Hematopoietic multipotent progenitor cell treated with erythropoietin and hydrocortisone succinate and interleukin-3 and kit ligand, for 8 days (in vitro differentiated cells): ENCODE measurements at places on chromosomes 3 and 15.

- DNase-seq, result peak; percentile 2
Measured at GRCh38 chr3:163951397-163951987, 1126.8 kb downstream of the SI start.

GRCh38 chr3:183485093-183485492 is 56.7 kb upstream of the MCF2L2 start:
- no peak for DNase-seq

GRCh38 chr3:58388550-58389091 is 45.0 kb downstream of the PDHB start:
- DNase-seq, result no peak

DNA sequence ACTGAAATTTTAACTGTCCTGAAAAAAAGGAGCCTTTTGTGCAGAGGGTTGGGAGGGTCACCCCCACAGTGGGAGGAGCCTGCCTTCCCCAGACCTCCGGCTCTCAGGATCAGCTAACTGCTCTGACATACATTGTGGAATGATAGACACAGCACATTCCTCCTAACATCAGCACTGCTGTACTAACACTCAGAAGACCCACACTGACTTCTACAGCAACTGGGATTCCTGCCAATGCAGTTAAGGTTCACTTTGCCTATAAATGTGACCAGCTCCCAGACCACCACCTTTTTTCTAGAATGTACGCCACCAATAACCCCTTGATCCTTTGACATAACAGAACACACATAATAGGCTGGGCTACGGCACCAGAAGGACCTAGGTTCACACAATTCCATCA is 3.2 kb downstream of the CPEB1 start:
- DNase-seq, result no peak

DNA sequence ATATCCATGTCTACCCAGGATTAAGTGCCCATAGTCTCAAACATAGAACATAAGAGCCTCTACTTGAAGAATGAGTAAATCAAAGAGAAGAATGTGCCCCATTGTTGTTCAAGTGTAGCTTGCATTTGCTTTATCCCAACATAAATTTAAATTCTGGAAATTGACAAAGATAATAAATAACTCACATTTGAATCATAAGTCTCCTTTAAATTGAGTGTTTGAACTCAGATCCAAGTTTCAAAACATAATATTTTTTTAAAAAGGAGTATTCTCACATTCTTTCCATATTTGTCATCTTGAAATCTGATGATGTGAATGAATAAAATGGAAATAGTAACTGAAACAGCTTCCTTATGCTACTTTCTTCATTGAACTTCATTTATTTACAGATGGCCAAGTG is 135.2 kb downstream of the MECOM start:
- DNase-seq, result no peak

GRCh38 chr3:192482809-192483208 is 244.5 kb downstream of the FGF12 start:
- DNase-seq, result no peak

GRCh38 chr3:182829761-182830405 is 36.6 kb downstream of the ATP11B start:
- DNase-seq, result no peak

GRCh38 chr15:69524296-69524695 is 71.7 kb downstream of the RPLP1 start:
- DNase-seq, result no peak

GRCh38 chr3:35071772-35072171 is 567.6 kb upstream of the ARPP21 start:
- no peak for DNase-seq

- DNase-seq, result no peak
Measured at GRCh38 chr15:94494732-94495131, 263.4 kb downstream of the MCTP2 start.

- peak; percentile 57 for DNase-seq
Measured at GRCh38 chr3:18295171-18295920, 129.8 kb downstream of the SATB1 start.

- no peak for DNase-seq
Measured at GRCh38 chr3:140423146-140423545, 254.7 kb upstream of the TRIM42 start.

DNA sequence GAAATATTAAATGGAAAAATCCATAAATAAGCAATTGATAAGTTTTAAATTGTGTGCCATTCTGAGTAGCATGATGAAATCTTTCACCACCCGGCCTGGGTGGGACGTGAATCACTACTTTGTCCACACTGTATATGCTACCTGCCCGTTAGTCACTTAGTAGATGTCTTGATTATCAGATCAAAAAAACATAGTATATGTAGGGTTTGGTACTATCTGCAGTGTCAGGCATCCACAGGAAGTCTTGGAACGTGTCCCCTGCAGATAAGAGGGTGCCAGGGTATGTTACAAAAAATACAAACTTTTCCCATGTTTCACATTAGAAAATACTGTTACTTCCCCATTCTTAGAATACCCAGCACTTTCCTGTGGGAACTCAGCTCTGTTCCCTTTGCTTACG is 35.2 kb downstream of the FAM81A start:
- DNase-seq, result peak; percentile 52

DNA sequence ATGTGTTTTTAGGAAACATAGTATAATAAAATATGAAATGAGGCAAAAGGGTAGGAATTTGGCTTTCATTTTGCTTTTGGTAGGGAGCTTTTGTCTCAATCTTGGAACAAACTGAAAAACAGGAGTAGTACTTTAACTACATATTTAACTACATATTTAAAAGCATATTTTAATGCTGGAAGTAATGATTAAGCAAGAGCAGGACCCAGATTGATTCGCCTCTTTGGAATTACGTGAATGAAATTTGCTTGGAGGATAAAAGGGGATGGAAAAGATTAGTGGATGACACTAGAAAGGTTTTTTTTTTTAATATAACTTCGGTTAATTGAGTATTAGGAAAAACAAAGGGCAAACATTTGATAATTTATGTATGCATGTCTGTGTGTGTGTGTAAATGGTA is 11.2 kb upstream of the TMEM212 start:
- no peak for DNase-seq

DNA sequence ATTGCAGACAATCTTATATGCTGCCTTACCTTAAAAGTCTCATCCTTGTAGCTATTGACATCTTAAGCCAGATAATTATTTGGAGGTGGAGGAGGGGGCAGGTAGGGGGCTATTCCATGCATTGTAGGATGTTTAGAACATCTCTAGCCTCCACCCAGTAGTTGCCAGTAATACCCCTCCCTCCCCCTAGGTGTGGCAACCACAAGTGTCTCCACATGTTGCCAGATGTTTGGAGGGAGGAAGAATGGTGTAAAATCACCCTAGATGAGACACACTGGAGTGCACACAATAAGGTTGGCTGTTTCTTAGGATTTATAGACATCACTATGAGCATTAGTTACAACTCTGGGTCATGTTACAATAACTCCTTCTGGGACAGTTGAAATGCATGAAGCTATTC is 27.4 kb downstream of the GORASP1 start:
- DNase-seq, result peak; percentile 32

- DNase-seq, result peak; percentile 1
Measured at GRCh38 chr3:127025456-127025855, 42.5 kb downstream of the PLXNA1 start.

GRCh38 chr15:57548835-57549234 is 42.9 kb upstream of the MYZAP start:
- no peak for DNase-seq

- no peak for DNase-seq
Measured at GRCh38 chr15:70795311-70795665, 31.9 kb upstream of the UACA start.

- DNase-seq, result no peak
Measured at GRCh38 chr3:173789530-173790162, 392.1 kb downstream of the NLGN1 start.

- peak; percentile 27 for DNase-seq
Measured at GRCh38 chr15:65192016-65192415, 6.9 kb upstream of the CLPX start.

- DNase-seq, result peak; percentile 24
Measured at GRCh38 chr15:69340243-69340900, 41.7 kb downstream of the PAQR5 start.

- peak; percentile 38 for DNase-seq
Measured at GRCh38 chr3:57060089-57060821, at the start of gene SPATA12. Gene SPATA12 (plus strand): TSS chr3:57060664. CDS start chr3:57073695, 13,031 bp downstream.

- DNase-seq, result no peak
Measured at GRCh38 chr3:172270557-172271166, 177.6 kb downstream of the GHSR start.

DNA sequence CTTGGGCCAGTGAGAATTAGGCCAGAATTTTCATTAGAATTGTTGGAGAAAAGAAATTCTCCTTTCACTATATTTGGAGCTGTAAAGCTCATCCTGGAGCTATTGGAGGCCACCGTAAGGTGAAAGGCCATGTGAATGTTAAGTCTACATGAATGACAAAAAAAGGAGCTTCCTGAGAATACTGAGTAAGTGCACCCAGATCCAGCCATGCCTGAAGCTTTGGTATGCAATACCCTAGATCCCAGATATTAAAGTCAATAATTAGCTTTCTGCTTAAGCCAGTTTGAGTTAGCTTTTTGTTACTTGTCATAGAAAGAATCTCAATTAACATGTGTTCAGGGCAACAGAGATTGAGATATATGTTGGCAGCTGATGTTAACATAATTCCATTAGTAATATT is 172.4 kb downstream of the NR1D2 start:
- DNase-seq, result no peak

DNA sequence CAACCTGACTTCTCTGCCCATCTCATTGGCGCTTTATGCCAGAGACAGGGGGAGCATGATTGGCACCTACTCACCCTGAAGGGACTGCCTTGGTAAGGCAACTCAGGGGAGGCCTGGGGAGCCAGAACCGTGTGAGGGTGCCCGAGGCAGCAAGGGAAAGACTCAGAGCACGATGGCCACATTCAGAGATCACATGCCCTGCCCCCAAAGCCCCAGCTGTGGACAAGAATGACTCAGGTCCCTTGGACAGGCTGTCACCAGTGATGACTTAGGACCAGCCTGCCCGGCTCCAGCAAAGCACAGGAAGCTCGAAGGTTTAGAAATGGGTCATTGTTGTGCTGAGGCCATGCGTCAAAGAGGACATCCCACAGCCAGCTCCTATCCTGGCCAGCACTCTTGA is 49.1 kb upstream of the LIMD1 start:
- no peak for DNase-seq

- DNase-seq, result no peak
Measured at GRCh38 chr3:25427563-25427941, 511 bp upstream of the RARB start.

DNA sequence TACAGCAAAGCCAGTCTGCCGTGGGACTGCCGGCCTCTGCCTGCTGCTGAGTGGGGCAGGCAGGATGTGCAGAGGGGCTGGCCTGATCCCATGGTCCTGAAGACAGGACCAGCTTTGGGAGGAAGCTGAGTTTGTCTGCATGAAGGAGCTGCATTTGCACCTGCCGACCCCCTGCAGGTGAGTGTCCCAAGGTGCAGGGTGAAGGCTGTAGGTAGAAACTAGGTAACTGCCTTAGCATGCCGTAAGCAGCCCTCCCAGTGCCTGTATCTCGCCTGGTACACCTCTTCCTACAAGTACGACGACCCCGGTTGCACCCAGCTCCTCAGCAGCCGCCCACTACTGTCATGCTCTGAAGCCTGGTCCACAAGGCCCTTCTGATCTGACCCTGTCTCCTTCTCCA is 34.9 kb downstream of the AMOTL2 start:
- no peak for DNase-seq
